ENCODE measurements at places on chromosomes 11 and 22.

- no peak for DNase-seq
These were observed 33.8 kb upstream of the MUC5AC start for GRCh38 chr11:1123970-1124369.

- no peak for DNase-seq
These were observed 64.7 kb upstream of the TBCEL start for GRCh38 chr11:120959189-120959588.

DNA sequence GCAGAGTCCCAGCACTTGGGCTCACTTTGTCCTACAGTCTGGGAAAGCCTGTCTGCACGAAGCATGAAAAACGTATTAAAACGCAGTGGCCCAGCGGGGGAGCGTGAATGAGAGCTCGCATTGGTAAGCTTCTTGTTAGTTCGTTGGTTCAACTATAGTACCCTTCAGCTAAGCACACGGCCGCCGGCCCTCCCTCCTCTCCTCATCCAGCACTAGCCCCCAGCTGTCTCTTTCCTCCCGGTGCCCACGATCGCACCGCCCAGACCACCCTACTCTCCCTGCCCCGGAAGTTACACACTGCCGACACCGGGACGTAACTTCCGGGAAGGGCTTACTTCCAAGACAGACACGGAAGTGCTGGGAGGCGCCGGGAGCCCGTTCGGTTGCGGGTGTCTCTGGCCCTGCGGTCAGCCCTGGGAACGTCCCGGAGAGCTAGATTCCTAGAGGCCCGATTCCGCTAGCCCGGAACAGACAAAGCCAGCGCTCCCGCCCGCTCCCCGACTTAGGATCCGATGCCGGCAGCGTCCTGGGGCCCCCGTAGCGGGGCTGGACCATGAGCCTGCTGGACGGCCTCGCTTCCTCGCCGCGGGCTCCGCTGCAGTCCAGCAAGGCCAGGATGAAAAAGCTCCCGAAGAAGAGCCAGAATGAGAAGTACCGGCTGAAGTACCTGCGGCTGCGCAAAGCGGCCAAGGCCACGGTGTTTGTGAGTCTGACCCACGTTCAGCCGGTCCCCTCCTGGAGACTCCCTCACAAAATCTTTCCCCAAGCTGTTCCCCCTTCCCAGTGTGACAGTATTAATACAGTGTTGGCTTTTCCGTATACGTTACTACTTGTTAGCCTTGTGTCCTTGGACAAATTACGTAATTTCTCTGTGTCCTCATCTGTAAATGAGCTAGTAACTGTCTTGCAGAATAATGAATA is at the start of gene TBRG1:
TSS of gene TBRG1 (plus strand) at position 334 of the 921 bp plus-strand sequence. CDS start at position 554, 220 bp downstream.
- peak; percentile 85 for DNase-seq

GRCh38 chr22:37742376-37743171 is 45.7 kb downstream of the TRIOBP start:
- no peak for DNase-seq

DNA sequence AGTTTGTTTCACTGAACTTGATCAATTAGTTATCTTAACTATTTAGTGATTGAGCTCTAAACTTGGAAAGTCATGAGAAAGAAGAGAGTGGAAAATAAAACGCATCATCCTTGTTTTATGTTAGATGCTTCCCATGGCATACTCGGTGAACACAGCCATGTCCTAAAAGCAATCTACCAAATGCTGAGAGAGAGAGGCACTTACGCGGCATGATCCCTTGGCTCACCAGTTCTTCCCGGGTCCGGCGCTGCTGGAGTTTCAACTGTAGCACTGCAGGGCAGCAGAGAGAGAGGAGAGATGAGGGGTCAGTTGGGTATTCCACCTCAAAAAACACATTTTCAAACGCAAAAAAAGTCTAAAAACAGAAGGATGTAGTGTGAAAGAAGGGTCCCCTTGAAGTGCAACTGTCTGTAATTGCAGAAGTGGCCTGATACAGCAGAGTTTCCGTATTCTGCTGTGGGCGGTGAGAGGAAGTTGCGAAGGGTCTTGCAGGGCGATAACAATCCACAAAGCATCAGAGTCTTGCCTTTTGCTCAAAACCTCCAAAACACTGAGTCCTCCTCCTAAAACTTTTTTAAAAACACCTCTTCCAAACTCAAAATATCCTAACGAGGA is 92.7 kb downstream of the SGSM3 start:
- peak; percentile 65 for DNase-seq

Measured in CD4-positive, alpha-beta T cell treated with Interleukin-17A for 4 hours (primary cell).